ENCODE measurements at places on chromosomes 5 and 9.

DNA sequence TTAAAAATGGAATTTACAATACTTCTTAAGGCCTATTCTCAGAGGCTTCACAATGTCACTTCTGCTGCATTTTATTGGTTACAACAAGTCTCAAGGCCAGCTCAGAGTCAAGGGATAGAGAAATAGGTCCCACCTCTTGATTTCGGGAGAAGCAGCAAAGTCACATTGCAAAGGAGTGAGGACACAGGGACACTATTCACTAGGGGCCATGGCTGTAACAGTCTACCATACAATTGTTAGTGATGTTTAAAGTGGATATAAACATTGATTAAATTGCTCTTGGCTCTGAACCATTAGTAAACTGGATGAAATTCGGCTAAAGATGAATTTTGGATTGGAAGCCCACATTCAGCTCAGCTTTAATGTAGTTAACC, 21.7 kb upstream of the CMBL start:
- no peak for DNase-seq

GRCh38 chr5:17180864-17181723, 36.3 kb upstream of the BASP1 start:
- DNase-seq: no peak

DNA sequence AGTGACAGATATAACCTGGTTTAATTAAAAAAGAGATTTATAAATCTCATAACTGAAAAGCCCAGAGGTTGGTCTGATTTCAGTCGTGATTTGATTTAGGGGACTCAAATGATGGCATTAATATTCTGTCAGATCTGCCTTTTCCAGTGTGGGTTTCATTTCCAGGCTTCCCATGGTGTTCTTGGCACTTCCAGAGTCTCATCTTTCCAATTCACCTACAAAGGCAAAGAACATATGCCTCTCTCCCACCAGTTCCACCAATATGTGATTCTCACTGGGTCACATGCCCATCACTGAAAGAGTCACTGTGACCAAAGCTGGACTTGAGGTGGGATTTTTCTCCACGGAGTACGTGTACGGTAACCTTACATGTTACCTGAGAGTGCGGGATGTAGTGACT, 137.4 kb upstream of the IL12B start:
- no peak for DNase-seq

GRCh38 chr5:37005946-37006540, 129.5 kb downstream of the NIPBL start:
- DNase-seq: peak; percentile 70

GRCh38 chr5:155017610-155018009, 4.1 kb downstream of the KIF4B start:
- DNase-seq: peak; percentile 46

- DNase-seq: no peak
Measured at GRCh38 chr9:72384710-72385485, 19.9 kb upstream of the ZFAND5 start.

GRCh38 chr9:37452611-37453010, 12.6 kb downstream of the ZBTB5 start:
- DNase-seq: no peak

DNA sequence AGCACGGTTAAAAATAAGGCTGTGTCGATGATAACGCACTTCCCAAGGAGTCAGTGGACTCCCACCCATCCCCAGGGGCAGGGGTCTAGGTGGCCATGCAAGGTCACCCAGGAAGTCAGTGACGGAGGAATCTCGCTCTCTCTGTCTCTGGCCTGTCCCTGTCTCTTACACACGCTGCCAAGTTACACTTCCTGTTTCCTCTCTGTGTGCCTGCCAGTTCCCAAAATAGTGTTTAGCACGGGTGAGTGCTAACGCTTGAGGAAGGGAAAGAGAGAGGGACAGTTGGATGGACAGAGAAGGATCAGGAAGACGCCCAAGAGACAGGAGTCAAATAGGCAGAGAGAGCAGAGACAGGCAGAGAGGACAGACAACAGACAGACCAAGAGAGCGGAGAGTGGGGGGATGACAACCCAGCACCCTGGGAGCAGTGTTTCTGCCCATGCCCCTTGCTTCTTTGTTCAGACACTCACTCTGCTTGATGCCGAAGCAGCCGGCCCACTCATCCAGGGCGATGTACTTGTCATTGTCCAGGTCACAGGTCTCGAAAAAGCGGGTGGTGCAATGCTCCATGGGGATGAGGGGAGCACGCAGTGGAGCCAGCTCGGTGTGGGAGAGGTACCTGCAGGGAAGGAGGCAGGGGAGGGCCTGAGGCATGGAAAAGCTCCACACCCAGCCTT, 23.0 kb downstream of the SPARC start:
- DNase-seq: peak; percentile 58

DNA sequence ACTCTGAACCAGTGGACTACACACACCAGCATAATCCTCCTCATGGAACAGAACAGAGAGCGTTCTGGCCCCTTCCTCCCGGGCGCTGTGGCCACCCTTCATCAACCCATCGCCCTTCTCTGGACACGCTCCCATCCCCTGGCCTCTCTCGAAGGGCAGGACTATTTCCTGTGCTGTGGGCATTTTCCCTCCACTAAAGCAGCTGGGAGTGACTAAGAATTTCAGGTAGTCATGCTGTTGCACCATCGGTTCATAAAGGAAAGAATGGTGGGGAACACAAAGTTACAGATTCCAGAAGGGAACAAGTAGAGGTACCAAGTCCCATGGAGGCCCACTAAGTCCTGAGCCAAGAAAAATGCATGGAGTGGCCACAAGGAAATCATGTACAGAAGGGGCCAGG, 68.6 kb downstream of the EPB41L4B start:
- no peak for DNase-seq

GRCh38 chr9:125965477-125965876, 218.3 kb downstream of the PBX3 start:
- DNase-seq: no peak

DNA sequence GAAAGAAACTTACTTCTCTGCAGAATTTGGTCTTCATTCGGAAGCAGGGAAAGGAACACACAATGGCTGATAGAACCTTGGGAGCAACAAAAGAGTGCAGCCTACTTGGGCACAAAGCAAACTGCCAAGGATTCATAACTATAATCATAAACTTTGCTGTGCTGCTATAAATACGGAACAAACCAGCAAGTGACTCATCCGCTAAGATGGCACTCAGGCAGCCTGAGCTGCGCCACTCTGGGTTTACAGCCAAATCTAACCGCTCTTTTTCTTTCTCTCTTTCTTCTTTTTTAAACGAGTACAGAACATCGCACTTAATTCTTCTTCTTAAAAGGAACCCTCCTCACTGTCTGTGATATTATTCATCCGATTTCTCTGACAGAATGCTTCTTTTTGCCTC, 81.1 kb downstream of the PTPN3 start:
- no peak for DNase-seq

- DNase-seq: no peak
Measured at GRCh38 chr9:15576350-15577050, 23.7 kb downstream of the CCDC171 start.

DNA sequence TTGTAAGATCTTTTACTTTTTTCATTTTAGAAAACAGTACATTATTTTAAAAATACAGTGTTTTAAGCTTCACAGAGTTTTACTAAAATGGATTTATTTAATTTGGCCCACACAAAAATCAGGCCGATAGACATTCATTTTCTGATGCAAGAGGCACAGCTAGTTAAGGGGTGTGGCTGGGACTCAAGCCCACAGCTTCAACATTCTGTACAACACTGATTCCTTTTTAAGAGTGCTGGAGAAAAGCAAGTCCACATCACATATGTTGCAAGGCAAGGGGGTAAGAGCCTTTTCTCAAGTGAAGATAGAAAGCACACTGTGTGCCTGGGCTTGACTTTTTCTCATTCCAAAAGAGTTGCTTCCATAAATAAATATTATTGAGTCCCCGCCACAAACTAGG, 195.9 kb downstream of the RFK start:
- no peak for DNase-seq

GRCh38 chr5:84327591-84327990, 57.1 kb downstream of the EDIL3 start:
- DNase-seq: no peak

- DNase-seq: no peak
Measured at GRCh38 chr9:121839726-121840500, 188.5 kb downstream of the DAB2IP start.

DNA sequence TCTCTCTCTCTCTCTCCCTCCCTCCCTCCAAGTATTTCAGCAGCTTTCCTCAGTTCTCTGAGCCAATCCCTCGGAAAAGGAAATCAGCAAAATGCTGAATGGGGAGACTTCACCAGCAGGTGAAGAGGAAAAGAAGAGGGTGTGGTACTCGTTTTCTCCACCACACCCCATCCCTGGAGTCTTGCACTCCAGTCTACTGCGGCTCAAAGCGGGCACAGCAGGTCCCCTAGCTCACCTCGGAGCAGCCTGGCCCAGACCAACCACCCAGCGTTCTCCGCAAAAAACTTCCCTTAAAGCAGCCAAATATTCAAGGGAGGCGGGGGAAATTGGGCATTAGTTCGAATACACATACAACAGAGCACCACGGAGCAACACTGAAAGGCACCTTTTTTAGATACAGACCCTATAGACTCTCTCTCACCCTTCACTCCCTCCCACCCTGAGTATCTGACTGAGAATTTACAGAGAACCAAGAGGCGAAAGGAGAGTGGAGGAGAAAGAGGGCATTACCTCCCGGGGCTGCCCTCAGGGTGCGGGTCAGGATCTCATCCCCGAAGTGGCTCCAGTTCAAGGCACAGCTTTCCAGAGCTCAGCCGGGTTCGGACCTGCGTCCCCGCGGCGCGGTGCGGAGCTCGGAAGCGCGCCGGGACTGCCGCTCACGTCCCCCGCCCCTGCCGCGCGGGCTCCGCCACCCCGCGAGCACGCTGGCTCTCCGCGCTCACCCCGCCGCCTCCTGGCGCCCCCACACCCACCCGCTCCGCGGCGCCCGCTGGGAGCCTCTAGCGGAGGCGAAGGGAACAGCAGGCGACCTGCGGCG, 1638.5 kb upstream of the C9orf72 start:
- DNase-seq: peak; percentile 74

DNA sequence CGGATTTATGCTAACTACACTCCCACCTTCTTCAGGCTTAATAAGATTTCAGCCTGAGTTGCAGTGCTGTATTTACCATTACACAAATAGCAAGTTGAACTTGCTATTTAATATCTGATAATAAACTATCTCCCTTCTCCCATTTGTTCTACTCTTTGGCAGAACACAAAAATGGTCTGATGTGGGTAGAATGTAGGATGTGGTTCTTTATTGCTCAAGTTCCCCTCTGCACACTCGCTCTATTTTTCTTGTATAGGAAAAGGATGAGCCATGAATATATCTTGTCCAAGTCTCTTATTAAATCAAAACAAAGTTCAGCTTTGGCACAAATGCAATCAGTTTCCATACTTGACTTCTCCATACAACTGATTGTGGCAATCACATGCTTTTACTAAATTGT, 37.2 kb upstream of the KIF2A start:
- peak; percentile 66 for DNase-seq

DNA sequence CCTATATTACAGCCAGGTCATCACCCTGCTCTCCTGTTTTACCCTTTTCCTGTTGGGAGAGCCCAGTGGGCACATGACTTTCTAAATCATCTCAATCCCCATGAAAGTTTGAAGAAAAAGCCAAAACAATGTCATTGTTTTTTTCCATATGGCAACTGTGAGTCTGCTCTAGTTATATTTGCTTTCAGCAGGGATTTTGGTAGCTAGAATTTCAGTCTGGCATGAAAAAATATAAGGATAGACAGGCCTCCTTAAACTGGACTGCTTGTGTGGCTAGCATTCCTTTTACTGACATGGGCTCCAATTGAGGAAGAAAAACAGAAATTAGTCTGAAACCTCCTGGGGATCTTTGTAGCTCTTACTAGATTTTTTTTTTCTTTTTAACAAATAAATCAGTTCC, 25.6 kb downstream of the MOCS2 start:
- no peak for DNase-seq

DNA sequence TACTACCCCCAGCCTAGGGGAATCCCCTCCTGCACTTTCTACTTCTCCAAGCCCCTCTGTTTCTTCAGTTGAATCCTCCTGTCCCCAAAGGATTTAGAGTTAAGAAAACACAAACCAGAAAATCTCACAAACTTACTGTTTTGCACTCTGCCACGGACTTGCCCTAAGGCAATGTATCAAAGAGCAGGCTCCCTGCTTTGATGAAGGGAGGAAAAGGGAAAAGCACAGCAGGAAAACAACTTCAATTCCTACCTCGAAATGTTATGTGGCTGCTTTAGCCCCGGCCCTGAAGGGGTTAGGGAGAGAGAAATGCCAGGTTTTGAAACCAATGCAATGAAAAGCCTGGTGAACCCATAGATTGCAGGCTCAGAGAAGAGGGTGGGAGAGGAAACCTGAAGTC, 254.7 kb downstream of the MAN2A1 start:
- no peak for DNase-seq

GRCh38 chr9:97073506-97073905, 34.6 kb upstream of the CTSV start:
- no peak for DNase-seq

DNA sequence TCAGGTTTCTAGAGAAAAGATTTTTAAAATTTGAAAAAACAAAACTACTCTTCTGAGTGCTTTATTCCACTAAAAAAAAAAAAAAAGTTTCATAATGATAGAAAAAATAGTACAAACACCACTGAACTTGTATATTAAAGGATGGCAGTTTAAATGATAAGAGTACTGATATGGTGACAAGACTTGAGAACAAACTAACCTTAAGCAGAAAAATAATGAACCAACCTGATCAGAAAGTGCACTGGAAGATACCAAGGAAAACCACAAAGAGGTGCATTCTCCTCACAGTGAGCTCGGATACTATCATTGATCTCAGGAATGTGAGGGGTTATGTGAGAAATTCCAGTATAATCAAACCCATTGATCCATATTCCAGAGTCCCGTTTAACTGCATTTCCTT, 34.3 kb downstream of the ERMP1 start:
- DNase-seq: no peak

DNA sequence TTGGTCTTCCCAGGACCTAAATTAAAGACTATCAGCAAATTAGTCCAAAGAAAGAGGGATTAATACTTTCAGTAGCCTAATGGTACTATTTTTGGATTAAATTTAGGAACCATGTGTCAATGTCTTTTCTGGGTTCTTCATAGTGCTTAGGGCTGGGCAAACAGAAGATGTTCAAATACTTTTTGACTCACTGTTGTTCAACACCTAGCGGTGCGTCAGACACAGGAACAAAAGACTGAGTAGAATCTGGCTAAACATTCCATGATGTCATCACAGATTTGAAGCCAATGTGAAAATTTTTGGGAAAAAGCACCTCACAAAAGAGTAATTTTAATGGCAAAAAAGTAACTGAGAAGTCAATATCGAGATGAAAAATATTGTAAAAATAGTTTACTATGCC, 544.4 kb downstream of the EFNA5 start:
- no peak for DNase-seq
